ENCODE measurements at places on chromosomes 12 and 14.

DNA sequence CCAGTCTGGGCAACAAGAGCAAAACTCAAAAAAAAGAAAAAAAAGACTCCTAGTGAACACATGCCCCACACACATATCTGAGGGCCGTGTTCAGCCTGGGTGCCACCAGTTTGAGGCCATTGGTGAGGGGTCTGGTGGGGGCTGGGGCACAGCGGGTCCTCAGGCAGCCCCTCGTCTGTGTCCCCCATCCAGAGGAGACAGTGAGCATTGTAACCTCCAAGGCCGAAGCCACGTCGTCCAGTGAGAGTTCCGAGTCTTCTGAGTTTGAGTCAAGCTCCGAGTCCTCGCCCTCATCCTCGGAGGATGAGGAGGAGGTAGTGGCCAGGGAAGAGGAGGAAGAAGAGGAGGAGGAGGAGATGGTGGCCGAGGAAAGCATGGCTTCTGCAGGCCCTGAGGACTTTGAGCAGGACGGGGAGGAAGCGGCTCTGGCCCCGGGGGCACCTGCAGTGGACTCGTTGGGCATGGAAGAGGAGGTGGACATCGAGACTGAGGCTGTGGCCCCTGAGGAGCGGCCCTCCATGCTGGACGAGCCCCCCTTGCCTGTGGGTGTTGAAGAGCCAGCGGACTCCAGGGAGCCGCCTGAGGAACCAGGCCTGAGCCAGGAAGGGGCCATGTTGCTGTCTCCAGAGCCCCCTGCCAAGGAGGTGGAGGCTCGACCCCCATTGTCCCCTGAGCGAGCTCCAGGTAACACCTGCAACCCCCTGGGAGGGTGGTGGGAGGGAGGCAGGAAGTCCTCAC is 15.6 kb downstream of the SETD1B start:
- no peak for DNase-seq

GRCh38 chr14:50766338-50766886 is 64.5 kb downstream of the NIN start:
- DNase-seq = no peak

DNA sequence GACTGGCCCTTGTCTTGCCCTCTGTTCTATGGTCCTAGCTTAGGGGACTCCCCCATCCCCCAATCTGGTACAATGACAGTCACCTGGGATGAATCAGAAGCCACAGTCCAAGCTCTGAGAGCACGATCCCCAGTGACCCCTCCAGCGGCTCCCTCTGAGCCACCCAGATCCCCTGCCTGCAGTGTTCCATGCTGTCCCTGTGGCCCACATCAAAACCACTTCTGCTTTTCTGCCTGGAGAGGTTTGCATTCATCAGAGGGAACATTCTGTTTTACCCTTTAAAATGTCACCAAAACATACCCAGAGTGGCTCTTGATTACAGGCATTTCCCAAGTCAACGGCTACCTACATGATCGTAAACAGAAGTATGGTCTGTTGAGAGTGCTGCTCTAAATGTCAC is 47.5 kb downstream of the NOS1 start:
- DNase-seq = no peak

- no peak for DNase-seq
Measured at GRCh38 chr12:20777420-20777819, 33.1 kb upstream of the SLCO1B3 start.

GRCh38 chr12:50572287-50572686 is 67.5 kb downstream of the DIP2B start:
- DNase-seq = no peak

- no peak for DNase-seq
Measured at GRCh38 chr12:75913502-75914351, 117.8 kb downstream of the PHLDA1 start.

DNA sequence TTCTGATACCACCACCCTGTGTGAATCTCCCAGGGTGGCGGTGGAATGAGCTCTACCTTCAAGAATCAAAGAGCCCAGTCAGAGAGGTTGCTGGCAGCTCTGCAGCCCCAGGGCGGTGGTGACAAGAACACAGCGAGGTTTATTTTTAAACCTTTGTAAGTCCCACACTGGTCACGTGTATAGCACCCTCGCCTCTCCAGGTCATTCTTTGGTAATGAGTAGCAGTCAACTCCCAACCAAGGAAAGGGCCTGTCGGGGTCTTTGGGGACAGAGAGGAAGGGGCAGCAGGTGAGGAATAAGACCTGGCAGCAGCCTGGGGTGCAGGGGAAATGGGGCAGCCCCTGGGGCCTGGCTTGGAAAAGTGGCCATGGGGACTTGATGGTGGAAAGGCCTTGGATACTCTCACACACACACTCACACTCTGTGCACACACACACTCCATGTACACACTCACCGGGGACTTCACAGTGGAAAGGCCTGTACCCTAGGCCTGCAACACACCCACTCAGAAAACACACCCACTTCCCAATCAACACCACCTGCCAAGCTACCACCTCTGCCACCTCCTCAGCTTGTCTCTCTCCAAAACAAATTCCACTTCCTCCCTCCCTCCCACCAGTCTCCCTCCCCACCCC is 178.6 kb downstream of the DPF3 start:
- no peak for DNase-seq

- DNase-seq = no peak
Measured at GRCh38 chr12:2813214-2814185, 1.0 kb downstream of the ITFG2 start.

DNA sequence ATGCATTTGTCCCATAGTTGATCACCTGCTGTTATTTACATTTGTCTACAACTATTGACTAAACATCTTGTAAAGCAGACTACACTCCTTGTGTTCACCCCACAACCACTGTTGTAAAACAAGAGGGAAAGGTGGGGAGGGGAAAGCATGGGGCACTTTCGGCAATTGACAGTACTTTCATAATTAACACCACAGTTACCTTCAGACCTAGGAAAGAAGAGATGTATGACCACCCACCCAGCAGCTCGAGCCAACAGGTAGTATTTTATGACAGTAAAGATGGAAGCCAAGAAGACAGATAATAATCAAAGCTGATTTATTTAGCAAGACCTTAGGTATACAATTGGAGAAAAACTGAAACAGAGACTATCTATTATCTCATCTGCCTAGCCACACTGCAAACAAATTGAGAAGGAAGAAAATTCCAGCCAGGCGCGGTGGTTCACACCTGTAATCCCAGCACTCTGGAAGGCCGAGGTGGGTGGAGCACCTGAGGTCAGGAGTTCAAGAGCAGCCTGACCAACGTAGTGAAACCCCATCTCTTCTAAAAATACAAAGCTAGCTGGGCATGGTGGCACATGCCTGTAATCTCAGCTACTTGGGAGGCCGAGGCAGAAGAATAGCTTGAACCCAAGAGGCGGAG is 11.2 kb downstream of the HECTD4 start:
- DNase-seq = no peak

GRCh38 chr14:105962532-105962931 is 436.1 kb downstream of the TMEM121 start:
- DNase-seq = no peak

DNA sequence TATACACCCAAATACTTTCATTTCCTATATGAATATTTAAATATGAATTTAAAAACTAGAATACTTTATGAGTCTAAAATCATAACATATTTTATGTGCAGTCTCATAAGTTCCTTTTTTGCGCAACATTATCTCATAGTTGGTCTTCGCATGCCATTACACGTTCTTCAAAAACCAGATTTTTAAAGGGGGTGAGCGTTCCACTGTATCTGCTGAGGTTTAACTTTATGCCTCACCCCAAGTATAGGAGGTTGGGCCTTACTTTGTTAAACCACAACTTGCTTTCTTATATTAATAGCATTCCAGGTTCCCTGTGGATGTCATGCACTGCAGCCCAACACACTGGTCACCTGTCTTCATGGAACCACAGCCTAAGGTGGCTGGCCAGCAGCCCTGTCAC is 118.6 kb downstream of the APAF1 start:
- DNase-seq = no peak

DNA sequence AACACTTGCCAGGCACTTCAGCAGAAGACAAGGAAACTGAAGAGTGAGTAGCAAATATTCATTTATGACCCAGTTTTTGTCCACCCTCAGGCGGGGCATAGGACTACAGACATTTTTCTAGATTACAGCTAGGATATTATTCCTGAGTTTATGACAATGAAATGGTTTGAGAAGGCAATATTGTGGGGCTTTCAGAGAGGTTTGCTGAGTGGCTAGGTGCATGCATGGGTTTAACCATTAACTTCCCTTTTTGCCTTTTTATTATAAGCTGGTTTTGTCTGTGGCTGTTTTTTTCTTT is 104.0 kb upstream of the BCAT1 start:
- DNase-seq = no peak

GRCh38 chr14:72023128-72024042 is 91.2 kb downstream of the RGS6 start:
- no peak for DNase-seq

DNA sequence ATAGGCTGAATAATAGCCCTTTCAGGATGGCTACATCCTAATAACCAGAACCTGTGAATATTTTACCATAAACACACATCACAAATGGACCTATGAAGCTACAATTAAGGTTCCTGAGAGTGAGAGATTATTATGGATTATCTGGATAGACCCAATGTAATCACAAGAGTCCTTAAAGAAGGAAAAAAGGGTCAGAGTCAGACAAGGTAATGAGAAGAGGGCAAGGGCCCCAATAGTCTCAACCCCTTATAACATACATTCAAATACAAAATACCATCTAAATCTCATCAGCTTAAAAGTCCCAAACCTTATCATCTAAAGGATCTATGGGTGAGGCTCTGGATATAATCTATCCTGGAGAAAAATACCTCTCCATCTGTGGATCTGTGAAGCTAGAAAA is 64.7 kb downstream of the GARIN6 start:
- no peak for DNase-seq

DNA sequence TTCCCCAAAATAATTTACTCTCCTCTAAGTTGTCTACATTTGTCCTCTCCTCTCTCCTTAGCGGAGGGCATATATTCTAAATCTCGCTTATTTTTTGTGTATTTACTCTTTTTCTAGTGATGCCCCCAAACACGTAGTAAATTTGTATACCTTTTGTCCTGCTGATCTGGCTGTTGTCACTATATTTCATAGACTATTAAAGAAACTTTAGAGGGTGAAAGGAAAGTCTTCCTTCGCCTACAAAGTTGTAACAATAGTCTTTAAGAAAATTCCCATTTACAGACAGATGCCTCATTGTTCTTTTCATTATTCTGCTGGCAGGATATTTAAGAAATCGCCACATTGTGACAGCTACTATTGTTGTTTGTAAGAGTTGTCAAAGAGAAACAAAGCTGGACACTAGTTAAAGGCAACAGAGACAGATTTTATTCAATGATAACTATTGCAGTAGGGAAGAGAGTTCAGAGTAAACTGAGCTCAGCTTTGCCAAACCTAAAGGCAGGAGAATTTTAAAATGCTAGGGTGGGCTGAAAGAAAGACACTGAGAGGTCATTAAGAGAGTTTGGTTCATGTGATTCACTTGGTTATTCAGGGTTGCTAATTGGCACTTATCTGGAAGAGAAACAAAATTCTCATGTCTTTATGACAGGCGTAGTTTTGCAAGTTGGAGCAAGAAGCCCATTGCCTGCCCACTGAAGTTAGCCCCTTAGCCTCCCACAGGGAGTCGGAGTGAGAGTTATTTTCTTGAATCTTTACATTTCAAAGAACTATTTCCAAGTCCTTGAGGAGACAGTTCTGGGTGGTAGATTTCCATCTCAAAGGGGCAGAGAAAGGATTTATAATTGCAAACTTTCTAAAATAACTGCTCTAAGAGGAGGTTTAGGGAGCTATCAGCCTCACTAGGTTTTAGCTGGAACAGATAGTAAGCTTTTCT is 1272.5 kb upstream of the SEL1L start:
- no peak for DNase-seq
